ENCODE measurements at places on chromosomes 5 and 9.

DNA sequence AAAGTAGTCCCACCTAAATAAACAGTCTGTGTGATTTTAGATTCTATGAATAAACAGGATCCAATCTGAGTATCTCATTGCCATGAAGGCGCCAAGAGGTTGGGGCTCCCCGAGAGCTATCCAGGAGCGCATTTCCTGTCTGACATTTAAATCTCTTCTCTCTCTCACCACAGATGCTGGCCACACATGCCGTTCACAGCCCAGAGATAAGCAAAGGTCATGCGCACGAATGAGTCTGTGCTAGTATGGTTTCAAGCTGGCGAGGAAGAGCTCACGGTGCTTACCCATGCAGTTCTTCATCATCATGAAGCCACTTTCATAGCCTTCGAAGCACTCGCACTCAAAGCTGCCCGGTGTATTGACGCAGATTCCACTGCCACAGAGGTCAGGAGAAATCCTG is 199.4 kb downstream of the FBN2 start:
- DNase-seq = no peak

GRCh38 chr5:158992037-158992740 is 107.5 kb downstream of the EBF1 start:
- DNase-seq = no peak

DNA sequence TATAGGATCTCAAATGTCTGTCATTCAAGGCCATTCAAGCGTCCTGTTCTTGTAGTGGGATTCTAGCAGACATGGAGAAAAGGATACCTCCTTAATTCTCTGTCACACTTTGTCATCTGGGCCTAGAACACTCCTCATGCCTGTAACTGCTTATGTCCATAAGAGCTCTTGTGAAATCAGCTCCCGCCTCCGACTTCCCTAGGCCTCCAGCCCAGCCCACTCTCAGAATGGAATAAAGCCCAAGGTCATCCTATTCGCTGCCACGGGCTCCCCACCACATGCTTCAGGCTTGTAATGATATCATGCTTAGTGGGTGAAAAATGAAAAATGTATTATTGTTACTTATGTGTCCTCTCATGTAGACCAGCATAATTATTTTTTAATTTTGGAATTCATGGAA is 632.5 kb downstream of the ISL1 start:
- DNase-seq = no peak

DNA sequence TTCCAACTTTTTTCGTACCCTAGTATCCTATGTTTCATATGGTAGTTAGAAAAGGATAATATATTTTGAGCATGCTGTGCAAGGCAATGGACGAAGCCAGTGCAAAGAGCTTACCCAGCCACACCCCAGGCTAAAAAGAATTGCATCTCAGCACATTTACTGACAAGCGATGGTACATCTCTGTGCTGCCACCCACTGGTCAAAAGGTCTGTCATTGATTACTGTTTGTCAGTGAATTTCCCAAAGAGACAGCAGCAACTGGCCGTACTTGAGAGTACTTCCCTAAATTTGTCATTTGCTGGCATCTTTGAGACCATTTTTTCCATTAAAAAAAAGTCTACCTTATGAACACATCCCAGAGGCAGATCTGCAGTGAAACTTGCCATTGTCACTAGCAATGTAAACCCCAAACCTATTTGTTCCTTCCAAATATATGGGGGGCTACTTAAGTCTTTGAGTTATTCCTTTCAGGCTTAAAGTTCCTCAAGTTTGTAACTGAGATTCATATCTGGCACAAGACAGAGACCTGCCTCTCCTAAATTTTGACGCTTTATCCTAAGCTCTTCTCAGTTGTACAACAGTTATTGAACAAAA is 184.3 kb downstream of the CTNND2 start:
- DNase-seq = no peak

All from HuH-7.5 (cell line).